ENCODE measurements at places on chromosomes 2 and 18. TPM values are rescaled to one million over a fixed set of nuclear protein-coding genes. Genes with fewer than 3 reads are reported as not detected.

Gene COL4A4
- 7.0 TPM for total RNA-seq

Gene NTSR2
- total RNA-seq, result not detected

Gene ANTXR1
- total RNA-seq, result 115 TPM

Gene TXNDC2
- 1.0 TPM for total RNA-seq

Gene TCF23
- not detected for total RNA-seq

Gene CCDC178
- 2.2 TPM for total RNA-seq

Gene TYMS
- 1.1 TPM for total RNA-seq

Gene IL1F10
- not detected for total RNA-seq

Gene AQP12B
- total RNA-seq, result not detected

Gene RASGRP3
- 3.7 TPM for total RNA-seq

Gene SALL3
- total RNA-seq, result not detected

Gene MC4R
- total RNA-seq, result 0.45 TPM

DNA sequence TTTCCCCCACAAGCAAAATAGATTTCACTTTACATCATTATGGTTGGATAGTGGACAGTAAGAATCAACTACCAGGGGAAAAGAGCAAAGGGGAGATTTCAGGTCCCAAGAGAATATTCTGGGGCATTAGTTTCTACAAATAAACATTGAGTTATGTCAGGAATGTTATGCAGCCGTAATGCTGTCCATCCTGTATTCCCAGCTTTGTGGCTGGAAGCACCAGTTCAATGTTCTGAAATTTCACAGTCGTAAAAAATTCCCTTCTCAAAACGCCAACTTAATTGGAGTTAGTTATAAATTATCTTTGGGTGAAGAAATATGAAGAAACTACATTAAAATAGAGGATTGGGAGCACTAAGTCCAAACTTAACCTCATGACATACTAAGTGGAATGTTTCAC lies 141.5 kb upstream of the FIGN start:
- no peak for DNase-seq

DNA sequence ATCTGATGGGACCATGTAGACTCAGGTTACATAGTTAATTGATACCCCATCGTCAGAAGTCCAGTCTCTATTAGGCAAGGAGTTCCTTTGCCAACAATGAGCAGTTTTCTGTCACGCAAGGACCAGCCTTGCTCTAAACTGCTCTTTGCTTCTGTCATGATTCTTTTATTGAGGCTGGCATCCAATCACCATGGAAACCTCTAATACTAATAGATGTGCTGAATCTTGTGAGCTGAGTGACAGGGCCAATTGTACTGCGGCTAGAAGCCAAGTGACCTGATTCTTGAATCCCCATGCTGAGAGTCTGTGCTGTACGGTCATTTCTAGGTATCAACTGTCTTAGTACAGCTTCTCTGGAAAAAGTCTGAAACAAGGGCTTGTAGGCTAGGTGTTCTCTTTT lies 395.6 kb downstream of the RND3 start:
- no peak for DNase-seq

DNA sequence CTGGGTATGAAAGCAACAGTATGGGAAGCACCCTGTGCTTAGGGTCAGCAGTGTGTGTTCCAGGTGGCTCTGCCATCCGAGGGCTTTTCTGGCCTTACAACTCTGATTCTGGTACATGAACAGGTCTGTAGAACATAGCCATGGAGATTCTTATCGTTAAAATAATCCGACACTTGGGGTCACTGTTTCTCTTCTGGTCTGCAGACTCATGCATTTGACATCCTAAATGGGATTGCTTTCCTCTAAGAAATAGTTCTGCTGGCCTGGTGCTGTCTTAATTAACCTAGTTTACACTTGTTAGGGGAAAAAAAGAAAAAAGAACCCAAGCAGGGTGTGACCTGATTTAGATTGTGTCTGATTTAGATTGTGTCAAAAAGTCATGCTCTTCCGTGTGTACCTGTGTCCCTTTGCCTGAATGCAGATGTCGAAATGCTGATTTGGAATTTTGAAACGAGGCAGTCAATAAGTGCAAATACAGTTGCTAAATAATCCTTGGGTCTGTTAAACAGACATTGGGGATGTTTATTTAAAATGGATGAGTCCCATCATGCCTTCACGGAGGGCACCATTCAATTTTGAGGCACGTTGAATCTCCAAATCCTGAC lies 59.6 kb downstream of the TRPM8 start:
- DNase-seq, result no peak

DNA sequence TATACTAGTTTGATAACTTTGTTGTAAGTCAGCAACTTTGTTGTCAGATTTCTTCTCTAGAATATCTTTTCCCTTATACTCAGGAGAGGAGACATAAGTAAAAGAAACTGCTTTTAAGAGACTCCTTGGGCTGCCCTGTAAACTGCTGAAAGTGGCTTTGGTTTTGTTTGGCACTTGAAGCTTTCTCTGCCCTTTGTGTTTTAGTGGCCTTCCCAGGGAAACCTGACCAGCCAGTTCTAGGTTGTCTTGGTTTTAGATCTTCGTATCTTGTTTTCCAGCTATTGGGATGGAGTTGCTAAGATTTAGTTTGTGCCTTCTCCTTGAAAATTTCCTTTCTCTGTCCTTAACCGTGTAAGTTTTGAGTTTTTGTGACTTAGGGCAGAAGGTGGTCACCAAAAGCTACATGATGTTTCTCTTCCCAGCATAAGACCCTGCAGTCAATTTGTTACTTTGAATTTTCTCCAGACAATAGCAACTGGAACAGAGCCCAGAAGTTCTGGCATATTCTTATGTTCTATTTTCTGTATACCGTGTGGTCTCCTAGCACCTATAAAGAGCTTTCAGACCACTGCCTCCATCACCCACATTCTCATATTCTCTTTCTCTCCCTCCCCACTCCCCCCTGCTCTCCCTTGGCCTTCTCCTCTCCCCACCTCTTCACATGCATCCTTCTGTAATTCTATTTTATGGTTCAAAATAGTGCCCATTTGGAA lies 81.1 kb downstream of the BOLA3 start:
- no peak for DNase-seq

GRCh38 chr18:28711096-28711495 lies 534.2 kb upstream of the CDH2 start:
- no peak for DNase-seq

DNA sequence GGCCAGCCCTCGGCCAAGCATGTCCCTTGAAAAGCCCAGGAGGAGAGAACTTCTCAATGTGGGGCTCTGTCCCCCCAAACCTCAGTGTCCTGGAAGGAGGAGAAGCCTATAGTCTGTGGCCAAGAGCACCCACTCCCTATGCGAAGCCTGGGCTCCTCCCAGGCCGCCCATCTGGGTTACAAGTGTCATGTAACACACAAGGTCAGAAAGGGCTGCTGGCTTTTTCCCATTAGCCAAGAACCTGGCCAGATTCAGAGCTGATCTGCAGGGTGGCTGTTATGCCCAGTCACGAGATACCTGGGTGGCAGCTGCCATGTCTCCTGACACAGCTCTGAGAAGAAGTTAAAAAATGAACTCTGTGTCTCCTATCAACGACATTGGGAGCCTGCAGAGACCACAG lies 170.7 kb downstream of the TNS1 start:
- DNase-seq, result no peak

DNA sequence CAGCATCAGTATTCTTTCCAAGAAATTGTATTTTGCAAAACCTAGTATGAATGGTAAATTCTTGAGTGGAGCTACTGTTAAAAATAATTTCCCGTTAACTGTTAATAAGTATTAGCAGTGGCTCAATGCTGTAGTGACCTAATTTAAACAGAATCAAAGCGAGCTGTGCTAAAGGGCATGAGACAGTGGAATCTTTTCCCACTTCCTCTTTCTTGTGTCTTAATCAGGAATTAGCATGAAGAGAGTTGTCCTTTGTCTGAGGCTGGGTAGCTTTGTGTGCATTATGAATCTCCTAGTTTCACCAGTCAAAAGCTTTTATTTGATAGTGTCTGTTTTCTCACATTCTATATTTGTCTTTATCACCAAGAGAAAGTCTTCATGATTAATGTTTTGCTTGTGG lies 298.8 kb upstream of the GCFC2 start:
- no peak for DNase-seq

DNA sequence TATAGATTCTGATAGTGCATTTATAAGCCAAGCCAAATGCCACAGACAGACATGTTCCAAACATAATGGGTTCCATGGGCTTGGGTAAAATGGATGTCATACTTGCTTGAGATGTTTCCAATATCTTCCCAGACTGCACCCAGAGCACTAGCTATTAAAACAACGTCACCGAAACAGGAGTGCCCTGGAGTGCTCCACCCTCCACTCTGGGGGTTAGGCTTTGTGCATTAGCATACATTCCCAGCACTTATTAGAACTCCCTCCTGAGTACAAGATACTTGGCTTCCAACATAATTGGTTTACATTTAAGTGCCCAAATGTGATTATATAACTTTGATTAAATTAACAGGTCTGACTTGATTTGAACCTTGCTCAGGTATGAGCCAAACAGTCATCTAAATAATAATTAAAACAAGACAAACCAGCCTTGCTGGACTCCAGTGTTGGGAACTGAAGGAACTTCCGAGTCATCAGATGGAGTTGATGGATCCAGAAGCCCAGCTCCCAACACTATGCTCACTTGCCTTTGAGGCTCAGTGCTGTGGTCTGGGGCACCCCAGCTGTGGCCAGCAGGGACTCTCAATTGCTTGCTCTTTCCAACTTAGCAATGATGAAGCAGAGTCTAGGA lies 60.5 kb upstream of the LGALSL start:
- DNase-seq, result no peak

DNA sequence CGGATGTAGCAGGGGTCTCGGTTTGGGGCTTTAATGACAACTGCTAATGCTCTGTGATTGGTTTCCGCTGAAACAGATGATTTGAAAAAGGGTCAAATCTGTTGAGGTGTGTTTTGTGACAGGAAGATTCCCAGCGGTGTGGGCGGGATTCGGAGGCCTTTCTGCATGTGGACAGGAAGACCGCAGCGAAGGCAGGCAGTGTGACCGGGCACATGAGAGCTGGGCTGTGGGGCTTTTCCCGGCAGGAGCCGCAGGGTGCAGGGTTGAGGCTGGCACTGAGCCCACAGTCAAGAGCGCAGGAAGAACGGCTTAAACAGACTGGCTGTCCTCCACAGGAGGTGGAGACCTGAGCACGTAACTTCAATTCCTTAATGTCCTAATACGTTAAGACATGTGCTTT lies 180.0 kb upstream of the TPO start:
- DNase-seq, result no peak

DNA sequence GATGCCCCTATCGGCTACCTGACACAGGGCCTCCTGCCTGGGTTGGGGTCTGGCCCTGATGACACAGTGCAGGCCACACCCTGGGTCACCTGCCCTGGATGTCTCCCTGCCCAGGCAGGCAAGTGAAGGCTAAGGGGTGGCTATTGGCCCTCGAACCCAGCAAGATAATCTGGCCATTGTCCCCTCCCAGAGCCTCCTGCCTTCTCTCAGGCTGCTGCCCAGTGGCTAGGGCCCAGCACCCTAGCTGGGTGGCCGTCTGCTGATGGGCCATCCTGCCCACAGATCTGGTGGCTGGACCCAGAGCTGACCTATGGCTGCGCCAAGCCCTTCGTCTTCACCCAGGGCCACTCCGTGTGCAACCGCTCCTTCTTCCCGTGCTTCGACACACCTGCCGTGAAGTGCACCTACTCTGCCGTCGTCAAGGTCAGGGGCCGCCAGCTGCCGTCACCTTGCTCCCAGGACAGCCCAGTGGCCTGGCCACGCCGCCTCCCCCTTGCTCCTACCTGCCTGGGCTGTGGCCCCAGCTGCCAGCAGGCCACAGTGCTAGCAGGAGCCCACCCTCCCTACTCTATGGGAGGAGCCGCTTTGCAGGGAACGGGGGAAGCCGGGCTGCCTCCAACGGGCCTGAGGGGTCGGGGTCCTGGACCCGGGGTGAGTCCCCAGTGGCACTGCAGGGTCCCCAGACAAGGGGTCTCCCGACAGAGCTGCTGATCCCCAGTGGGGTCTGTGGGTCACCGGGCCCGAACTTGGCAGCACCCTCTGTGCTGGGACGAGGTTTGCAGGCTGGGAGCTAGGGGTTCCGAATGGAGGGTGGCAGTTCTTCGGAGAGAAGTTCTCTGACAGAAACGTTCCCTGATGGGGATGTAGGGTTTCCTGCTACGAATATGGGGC lies 4.1 kb downstream of the RNPEPL1 start:
- DNase-seq, result no peak

DNA sequence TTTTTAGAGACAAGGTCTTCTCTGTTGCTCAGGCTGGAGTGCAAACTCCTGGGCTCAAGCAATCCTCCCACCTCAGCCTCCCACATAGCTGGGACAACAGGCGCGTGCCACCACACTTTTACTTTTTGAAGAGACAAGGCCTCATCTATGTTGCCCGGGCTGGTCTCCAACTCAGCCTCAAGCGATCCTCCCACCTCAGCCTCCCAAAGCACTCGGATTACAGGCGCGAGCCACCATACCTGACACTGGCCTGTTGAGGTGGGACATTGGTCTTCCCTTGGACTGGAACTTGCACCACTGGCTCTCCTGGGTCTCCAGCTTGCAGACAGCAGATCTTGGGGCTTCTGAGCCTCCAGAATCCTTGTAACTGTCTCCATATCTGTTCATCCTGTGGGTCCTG lies 75.6 kb downstream of the NDUFA10 start:
- no peak for DNase-seq

- no peak for DNase-seq
Measured at GRCh38 chr2:45607701-45608100, 3.4 kb downstream of the SRBD1 start.

GRCh38 chr2:209495855-209496585 lies 72.2 kb downstream of the MAP2 start:
- DNase-seq, result no peak

- DNase-seq, result peak; percentile 47
Measured at GRCh38 chr2:26887151-26887550, 39.2 kb downstream of the DPYSL5 start.

DNA sequence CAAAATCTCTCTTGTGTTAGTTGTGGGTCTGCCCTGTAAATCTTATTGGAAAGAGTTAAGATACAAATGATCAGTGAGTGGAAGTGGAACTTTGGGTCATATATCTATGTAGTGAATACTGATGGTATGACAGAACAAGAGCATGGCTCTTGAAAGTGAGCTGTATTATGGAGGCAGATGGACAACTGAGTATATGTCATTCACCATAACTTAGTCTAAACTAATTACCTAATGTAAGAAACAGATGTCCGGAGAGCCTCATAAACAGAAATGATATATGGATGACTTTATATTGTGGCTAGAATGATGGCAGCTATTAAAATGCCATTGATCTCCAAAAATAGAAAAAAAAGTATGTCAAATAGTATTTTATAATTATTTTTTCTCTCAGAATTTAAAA lies 72.4 kb downstream of the FASTKD2 start:
- no peak for DNase-seq

DNA sequence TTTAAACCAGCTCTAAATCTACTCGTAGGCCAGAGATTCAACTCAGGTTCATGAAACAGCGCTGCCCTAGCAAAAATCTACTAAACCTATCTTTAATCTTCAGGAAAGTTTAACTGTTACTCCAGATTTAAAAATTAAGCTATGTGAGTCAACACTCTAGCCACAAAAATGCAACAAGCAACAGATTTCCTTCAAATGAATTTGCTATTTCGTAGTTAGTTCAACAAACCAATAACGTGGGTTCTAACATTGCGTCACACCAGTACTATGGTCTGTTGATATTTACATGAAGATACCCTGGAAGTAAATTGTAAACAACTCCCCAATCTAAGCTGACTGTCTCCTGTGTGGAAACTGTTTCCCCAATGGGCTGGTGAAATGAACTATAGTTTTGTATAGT lies 71.2 kb downstream of the FIGN start:
- no peak for DNase-seq

- DNase-seq, result no peak
Measured at GRCh38 chr2:71675296-71675695, 221.9 kb downstream of the DYSF start.

GRCh38 chr2:189287982-189288521 lies 108.5 kb upstream of the COL5A2 start:
- no peak for DNase-seq

GRCh38 chr2:85976106-85976920 lies 87.5 kb upstream of the ST3GAL5 start:
- no peak for DNase-seq
